ENCODE measurements at places on chromosomes 7 and 10.

DNA sequence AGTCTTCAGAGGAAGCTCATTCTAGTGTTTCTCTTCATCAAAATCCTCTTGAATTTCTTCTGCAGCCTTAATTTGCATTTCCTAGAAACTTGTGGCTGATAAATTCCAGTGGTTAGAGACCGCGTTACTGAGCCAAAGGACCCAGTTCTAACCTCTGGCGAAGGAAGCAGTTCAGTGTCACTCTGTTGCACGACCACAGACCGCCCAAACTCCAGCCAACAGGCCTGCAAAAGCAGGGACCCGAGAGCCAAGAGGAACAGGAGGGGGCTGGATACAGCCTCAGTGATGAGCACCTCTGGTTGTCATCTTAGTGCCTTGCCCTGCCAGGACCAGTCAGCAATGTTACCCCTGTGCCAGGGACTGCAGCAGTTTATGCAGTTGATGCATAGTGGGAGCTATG, 70.0 kb downstream of the AFAP1L2 start:
- DNase-seq = no peak

- DNase-seq = no peak
These were observed 4.8 kb downstream of the RUFY2 start for GRCh38 chr10:68402276-68402675.

GRCh38 chr10:88226891-88227290, 356.2 kb downstream of the RNLS start:
- no peak for DNase-seq

- no peak for DNase-seq
These were observed 26.8 kb downstream of the DPCD start for GRCh38 chr10:101614663-101615524.

DNA sequence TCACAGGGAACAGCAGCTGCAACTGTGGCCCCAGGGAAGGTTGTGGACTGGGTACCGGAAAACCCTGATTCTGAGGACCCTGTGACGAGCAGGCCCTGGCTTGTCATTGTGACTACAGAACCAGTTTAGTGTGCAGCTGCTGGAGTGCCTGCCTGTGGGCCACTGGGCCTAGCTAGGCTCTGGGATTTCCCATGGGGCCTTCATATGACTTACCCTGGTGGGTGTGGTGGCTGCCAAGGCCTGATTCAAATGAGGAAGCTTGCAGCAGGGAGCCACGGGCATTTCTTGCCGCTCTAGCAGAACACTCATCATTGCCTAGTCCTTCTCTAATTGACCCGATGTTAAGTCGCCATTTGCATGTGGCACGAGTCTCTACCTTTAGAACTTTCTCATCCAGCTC, 14.7 kb upstream of the CAMK2G start:
- DNase-seq = no peak

DNA sequence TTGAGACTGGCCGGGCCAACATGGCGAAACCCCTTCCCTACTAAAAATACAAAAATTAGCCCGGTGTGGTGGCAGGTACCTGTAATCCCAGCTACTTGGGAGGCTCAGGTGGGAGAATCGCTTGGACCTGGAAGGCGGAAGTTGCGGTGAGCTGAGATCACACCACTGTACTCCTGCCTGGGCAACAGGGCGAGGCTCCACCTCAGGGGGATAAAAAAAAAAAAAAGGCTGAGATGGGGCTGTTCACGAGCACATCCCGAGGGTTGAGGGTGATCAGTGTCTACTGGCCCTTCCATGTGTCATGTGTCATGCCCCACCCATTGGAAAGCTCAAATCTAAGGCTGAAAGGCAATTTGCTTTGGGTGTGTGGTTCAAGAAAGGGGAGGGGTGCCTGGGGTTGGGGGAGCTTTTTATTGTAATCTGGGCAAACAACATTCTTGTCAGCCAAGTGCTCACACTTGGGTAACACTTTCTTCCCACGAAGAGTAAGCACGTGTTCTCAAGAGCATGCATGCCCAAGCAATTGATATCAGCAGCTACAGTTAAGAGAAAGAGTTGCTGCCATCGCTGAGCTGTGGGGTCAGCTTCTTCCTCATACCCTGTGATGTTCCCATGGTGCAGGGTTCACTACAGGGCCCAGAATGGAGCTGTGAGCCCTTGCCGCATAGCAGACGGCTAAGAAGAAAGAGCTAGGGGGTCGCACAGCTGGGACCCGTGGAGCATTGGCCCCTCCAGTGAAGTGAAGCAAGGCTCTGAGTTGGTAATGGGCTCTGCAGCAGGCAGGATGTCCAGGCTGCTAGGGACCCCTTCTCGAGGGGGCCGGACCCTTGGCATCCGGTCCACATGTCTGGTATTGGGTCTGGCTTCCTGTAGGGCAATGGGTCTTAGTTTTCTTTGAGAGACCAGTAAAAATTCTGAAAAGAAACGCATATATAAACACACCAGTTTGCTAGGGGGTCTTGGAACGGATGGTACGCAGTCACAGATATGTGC, 9.9 kb upstream of the ACSL5 start:
- no peak for DNase-seq

DNA sequence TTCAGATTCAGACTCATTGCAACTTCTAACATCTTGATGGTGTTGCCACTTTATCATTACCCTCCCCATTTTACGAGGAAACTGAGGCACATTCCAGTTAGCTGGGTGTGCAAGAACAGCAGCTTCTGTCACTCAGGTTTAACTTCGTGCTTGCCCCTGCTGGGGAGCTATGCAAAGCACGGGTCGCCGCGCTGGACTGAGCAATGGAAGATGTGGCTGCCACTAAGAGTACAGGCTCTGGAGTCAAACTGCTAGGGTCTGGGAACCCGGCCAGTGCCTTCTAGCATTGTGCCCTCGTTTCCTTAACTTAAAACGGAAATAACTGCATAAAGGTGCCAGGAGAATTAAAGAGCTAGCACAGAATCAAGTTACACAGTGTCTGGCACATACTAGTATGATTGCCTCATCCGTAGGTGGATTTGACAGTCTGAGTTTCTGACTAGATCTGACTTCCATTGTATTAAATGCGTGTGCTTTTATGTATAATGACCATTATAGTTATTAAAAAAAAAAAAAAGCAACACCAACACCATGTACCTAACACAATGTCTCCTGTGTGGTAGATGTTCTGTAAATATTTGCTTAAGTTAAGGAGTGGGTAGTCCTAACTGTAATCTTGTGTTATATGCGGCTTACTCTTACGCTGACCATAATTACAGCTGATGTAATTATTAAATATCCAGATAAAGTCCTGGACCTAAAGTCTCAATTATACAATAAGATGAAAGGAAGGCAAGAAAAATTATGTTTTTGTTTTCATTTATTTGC, 842 bp downstream of the ZNF22 start:
- no peak for DNase-seq

DNA sequence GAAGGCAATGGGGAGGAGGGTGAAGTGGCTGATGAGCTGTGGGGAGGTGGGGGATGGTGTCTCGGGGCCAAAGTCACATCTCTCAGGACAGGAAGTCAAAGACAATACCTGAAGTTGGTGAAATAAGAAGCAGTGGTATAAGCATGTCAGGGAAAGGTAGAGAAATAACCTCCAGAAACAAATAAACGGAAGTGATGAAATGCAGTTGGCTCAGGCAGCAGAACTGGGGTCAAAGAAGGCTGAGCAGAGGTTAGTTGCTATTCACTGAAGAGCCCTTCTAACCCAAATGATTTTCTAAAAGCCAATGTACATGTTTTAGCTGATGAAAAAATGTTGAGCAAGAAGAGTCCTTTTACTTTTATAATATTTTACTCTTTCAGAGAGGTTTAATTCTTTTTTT, 78.6 kb upstream of the ADRB1 start:
- DNase-seq = no peak

GRCh38 chr7:117284692-117285091, 38.2 kb downstream of the WNT2 start:
- no peak for DNase-seq
